Vein endothelial cell (primary cell): ENCODE measurements at places on chromosomes 13 and 19. TPM values are rescaled to one million over a fixed set of nuclear protein-coding genes. Genes with fewer than 3 reads are reported as not detected.

Gene KCNC3
- 0.19 and 0.65 TPM in 2 replicates for total RNA-seq

Gene SELENOV
- not detected in 2 replicates for total RNA-seq

Gene CBLC
- not detected in 2 replicates for total RNA-seq

Gene C13orf42
- not detected in 2 replicates for total RNA-seq

Gene ZNF285
- 2.2 and 2.6 TPM in 2 replicates for total RNA-seq

Gene NCAN
- total RNA-seq = not detected in 2 replicates

Gene CCDC194
- not detected in 2 replicates for total RNA-seq

Gene HCN2
- total RNA-seq = 1.2 and 1.6 TPM in 2 replicates

Gene TMEM238
- 0.33 TPM in 1 of 2 replicates, not detected in the other for total RNA-seq

Gene MBD3L2
- not detected in 2 replicates for total RNA-seq

Gene CPT1C
- total RNA-seq = 22.9 and 25.0 TPM in 2 replicates

Gene ZNF121
- total RNA-seq = 32.7 and 43.6 TPM in 2 replicates

Gene ZFR2
- not detected in 2 replicates for total RNA-seq

Gene CYP2A7
- not detected in 2 replicates for total RNA-seq

Gene PCSK4
- 1.5 and 1.6 TPM in 2 replicates for total RNA-seq

Gene CKM
- not detected in 2 replicates for total RNA-seq

Gene NAXD
- total RNA-seq = 14.7 TPM in 2 replicates

Gene ATXN8OS
- total RNA-seq = not detected in 2 replicates

Gene ASF1B
- total RNA-seq = 11.4 and 20.4 TPM in 2 replicates

Gene OVOL3
- total RNA-seq = not detected in 2 replicates

Gene RGCC
- 37.6 and 55.2 TPM in 2 replicates for total RNA-seq

Gene F10
- not detected in 2 replicates for total RNA-seq

Gene DPY19L3
- total RNA-seq = 22.2 and 30.7 TPM in 2 replicates

Gene FGF22
- not detected in 2 replicates for total RNA-seq

Gene MTIF3
- total RNA-seq = 39.5 and 52.8 TPM in 2 replicates
